ENCODE measurements at places on chromosomes 6 and 20.

- no peak for DNase-seq
Measured at GRCh38 chr6:4504700-4505099, 271.5 kb upstream of the CDYL start.

DNA sequence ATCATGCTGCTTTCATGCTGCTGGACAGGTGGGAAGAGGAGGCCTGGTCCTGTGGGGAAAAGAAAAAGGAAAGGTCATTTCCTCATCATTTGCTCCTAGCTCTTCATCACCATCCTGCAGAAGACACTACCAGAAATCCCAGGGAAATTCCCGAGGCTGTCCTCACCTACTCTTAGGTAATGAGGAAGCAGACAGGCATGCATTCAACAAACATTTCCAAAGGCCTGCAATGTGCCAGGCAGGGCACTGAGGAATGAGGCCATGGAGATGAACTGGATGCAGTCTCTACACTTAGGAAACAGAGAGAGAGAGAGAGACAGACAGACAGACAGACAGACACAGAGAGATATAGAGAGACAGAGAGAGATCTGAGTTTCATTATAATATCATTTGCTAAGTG is 83.0 kb upstream of the MRPS10 start:
- no peak for DNase-seq

- no peak for DNase-seq
Measured at GRCh38 chr20:46849751-46850150, 44.9 kb upstream of the EYA2 start.

GRCh38 chr6:48078120-48078519 is 32.9 kb downstream of the PTCHD4 start:
- DNase-seq, result no peak

DNA sequence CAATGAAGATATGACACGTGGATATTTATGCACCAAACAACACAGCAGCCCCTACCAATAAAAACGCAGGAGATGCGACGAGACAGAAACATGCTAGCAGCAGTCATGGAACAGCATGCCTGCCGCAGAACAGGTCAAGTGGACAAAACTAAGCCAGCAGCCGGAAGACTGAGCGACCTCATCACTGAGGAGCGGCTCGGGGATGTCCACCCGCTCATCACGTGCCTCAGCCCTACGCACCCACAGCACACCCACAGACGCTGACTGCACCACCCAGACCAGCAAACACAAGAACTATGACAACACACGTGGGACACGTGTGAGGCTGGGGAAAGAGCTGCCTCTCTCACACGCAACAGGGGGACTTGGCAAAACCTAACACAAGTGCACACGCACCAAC is 81.7 kb downstream of the TAF4 start:
- no peak for DNase-seq

DNA sequence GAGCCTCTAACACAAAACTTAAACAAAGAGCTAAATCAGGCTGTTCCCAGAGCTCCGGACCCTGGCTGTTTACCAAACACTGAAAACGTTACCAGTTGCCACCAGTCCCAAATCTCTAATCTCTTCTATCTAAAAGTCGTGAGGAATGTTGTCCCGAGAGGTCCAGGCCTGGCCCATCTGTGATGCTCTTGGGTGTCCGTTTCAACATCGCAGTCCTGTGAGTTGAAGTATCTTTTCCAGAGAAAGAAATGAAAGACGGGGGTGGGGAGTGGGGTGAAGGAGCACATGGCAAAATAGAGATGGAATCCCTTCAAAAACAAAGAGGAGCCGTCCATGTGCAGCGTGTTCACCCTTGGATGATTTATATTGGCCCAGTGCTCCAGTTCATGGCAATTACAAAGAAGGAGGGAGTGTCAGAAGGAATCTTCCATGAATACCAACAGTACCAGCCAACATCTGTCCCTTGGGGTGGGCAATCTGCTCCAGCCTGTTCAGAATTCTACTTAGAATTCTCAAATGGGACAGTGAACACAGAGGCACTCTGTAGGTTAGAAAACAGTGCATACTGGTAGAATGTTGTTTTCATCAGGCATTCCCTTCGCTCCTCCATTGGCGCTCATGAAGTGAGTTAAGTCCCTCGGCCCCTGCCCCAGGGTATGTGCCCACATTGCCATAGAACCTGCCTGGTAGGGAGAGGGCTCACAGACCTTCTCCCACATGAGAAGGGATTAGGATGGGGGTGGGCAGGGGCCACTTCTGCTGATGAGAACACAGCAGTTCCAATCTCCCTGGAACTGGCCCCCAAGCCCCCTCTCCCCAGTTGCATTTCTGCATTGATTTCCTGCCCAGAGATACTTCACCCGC is 112.1 kb downstream of the LY86 start:
- no peak for DNase-seq

GRCh38 chr6:15956205-15957106 is 172.4 kb upstream of the MYLIP start:
- DNase-seq, result no peak

DNA sequence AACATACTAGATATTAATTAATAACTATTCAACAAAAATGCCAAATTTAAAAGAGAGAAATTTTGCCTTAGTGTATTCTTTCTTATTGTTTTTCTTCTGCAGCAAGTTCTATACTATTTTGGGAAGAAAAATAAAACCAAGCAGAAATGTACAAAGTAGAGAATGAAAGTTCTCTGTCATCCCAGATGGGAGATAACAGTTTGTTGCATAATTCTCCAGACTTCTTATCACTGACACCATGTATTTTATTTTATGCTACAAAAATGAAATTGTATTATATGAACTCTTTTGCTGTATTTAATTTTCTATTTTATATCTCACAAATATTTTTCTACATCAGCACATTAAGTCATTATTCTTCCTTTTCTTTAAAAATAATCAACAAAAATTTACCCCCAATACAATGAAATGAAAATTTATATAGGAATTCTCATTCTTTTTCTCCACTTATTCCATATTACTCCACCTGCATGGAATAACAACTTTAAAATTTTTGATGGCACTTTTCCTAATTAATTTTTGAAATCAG is 18.2 kb downstream of the TMEM244 start:
- no peak for DNase-seq

GRCh38 chr20:61948586-61949362 is 116.9 kb downstream of the TAF4 start:
- no peak for DNase-seq

DNA sequence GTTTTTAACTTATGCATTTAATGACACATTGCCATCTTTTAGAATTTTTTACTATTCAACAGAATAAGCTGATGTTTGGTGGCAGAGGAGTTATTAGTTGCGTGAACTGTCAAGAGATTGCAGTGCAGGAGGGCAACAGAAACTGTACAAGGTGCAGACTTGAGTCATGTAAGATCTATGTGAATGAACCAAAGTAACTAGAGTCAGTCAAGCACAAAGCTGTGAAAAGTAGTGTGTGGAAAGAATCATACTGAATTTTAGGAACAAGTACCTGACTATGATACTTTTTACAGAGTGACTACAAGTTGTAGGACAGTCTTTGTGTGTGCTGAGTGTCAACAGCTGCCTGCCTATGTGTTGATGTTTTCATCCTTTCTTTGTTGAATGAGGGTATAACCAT is 2.7 kb upstream of the C6orf163 start:
- DNase-seq, result no peak

DNA sequence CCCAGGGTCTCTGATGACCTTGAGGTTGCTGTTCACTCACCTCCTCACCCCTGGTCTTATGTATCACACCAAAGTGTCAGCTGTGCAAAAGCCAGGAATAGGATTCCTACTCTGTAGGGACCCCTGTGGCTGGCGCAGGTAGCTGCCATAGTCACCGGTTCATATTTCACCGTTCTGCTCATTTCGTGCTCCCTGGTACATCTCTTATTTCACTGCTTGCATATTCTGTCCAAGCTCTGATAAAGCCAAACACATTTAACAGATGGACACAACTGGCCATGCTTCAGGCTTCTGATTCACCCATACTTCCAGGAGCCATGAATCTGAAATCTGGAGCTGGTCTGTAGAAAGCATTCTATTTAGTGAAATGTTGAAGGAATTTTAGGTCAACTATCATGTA is 20.5 kb downstream of the SLC22A3 start:
- DNase-seq, result no peak

DNA sequence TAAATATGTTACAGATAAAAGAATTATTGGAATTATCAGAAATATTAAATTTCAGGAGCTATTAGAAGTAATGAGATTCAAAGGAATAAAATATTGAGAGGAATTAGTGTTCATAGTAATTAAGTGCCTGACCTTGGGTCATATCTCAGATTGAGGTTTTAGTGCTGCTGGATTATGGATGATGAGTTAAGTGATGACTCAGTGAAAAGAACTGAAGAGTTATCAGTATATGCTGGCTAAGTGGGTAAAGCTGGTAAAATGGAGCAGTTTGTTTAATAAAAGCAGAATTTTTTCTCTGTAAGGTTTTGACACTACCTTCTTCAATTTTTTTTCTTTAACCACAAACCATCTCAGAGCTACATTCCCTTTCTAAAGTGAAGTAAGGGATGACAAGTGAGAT is 206.7 kb downstream of the MANEA start:
- no peak for DNase-seq

GRCh38 chr6:35485402-35485877 is 11.4 kb downstream of the TEAD3 start:
- DNase-seq, result no peak

GRCh38 chr20:37970856-37971245 is 62.4 kb downstream of the TTI1 start:
- DNase-seq, result no peak

DNA sequence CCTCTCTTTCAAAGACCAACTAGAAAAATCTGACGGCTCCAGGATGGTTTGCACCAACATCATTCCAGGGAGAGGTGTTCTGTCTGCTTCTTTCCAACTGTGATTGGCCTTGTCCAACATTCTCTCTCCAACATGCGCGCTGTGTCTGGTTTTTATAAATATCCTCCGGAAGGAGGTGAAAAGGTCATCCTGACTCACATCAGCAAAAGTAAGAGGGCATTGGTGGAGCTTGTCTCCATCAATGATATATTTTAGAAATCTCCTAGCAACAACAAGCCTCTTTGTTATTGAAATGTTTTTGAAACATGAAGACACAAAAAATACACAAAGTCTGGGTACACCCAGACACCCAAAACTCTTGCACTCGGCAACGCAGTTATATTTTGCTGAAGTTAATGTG is 475.3 kb upstream of the JARID2 start:
- DNase-seq, result no peak

Data from KG1 (cell line).